DMS79 (cell line): ENCODE measurements at places on chromosomes 16 and 17.

DNA sequence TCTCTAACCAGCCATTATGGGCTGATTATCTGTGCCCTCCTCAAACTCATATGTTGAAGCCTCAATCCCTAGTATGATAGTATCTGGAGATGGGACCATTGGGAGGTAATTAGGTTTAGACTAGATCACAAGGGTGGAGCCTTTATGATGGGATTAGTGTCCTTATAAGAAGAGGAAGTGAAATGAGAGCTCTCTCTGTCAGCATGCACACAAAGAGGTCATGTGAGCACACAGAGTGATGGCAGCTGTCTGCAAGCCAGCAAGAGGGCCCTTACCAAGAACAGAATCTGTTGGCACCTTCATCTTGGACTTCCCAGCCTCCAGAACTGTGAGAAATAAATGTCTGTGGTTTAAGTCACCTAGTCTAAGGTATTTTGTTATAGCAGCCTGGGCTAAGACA is 101.9 kb downstream of the PCTP start:
- no peak for DNase-seq

DNA sequence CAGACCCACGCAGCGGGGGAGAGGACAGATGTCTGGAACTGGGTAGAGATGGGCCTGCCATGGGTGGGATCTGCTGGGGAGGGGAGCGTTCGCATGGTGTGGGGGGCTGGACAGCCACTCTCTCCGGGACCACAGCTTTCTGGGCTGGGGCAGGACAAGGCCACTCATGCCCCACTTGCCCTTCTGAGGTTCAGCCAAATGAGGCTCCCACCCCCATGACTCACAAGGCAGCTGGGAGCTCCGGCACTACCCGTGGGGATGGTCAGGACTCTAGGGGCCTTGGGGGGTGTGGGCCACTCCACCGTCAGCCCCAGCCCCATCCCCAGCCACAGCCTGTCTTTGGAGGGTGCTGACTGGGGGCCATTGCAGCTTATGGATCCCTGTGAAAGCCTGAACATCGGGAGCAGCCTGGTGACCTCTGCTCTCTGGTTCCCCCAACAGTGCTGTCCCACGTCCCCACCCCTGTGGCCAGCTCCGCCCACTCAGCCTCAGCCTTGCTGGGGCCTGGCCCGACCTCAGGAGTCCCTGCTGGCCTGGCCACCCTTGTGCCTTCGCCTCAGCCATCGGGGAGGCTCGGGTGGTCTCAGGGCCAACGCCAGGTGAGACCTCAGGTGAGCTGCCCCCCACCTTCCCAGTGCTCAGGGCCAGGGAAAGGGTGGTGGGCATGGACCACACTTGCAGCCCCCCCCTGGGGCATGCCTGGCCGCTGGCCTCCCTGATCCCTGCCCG is 4.7 kb upstream of the CDH15 start:
- DNase-seq: no peak

- no peak for DNase-seq
Measured at GRCh38 chr16:72764015-72764654, 283.8 kb downstream of the ZFHX3 start.

DNA sequence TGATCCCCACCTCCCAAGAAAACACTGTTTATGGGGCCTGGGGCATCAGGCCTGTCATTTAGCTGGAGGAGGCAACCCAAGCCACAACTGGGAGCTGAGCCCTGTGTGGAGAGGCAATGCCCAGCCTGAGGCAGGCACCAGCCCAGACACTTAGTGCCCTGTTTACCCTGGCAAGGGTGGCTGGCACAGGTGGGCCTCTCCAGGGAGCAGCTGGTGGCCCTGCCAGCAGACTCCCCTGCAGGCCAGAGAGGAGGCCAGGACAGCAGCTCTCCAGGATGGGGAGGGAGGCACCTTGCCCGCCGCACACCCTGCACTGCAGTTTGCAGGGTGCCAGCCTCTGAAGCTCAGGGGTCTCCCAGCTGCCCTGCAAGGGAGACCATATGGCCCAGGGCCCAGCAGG is 9.1 kb upstream of the TMEM92 start:
- no peak for DNase-seq

DNA sequence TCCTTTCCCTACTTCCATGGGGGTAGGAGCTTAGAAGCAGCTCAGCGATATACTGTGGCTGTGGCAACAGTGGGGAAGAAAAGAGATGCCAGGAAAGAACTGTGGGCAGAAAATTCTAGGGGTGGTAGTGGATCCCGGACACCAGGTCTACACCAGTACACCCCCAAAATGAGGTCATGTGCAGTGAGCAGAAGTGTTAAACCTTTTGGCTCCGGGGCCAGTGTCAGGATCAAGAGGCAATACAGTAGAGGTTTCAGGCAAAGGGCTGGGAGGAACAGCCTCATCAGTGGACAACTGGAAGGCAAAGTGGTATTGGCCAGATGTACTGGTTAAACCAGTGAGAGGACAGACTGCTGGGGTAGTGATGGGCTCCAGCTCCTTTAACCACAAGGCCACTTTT is 163.1 kb upstream of the CCL2 start:
- DNase-seq: no peak

GRCh38 chr16:56732366-56732765 is 2.4 kb downstream of the NUP93 start:
- DNase-seq: no peak

DNA sequence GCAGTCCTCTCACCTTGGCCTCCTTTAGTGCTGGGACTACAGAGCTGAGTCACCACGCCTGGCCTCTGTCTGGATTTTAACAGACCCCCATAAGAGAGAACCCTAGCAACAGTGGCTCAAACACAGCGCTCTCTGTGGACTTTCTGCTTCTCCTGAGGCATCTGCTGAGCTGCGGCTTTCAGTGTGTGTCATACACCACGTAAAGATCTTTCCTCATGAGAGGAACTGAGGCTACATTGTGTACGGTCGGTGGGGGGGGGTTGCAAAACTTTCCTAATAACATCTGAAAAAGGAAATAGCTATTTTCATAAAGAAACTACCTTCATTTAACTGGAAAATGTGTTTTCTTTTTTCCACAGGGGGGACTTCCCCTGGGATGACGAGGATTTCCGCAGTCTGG is 32.9 kb downstream of the DEF8 start:
- DNase-seq: no peak

DNA sequence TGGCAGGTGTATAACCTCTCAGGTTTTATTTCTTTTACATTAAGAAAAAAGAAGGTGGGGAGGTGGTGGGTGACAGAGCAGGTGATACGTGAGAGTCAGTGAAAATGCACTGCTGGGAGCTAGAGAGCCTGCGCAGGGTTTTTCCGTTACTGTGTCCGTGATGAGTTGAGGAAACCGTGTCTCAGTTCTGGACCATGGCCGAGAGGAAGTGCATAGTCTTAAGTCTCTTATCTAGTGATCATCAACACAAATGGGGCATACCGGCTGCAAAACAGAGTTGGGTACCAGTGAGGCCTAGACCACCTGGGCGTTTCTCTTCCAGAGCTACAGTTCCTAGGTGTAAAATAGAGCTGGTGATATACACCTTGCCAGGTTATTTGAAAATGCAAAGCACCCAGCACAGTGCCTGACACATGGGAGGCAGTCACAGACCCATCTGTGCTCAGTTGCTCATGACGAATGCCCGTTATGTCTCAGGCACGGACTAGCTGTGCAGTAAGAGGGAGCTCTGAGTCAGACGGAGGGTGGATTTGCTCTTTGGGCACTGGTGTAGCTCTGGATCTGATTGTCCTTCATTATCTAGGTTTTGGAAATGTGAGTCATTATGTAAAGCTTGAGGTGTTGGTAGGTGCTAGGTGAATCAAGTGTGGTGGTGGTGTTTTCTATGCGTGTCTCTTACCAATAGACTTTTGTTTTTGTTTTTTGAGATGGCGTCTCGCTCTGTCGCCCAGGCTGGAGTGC is 60.9 kb downstream of the RPTOR start:
- DNase-seq: no peak

DNA sequence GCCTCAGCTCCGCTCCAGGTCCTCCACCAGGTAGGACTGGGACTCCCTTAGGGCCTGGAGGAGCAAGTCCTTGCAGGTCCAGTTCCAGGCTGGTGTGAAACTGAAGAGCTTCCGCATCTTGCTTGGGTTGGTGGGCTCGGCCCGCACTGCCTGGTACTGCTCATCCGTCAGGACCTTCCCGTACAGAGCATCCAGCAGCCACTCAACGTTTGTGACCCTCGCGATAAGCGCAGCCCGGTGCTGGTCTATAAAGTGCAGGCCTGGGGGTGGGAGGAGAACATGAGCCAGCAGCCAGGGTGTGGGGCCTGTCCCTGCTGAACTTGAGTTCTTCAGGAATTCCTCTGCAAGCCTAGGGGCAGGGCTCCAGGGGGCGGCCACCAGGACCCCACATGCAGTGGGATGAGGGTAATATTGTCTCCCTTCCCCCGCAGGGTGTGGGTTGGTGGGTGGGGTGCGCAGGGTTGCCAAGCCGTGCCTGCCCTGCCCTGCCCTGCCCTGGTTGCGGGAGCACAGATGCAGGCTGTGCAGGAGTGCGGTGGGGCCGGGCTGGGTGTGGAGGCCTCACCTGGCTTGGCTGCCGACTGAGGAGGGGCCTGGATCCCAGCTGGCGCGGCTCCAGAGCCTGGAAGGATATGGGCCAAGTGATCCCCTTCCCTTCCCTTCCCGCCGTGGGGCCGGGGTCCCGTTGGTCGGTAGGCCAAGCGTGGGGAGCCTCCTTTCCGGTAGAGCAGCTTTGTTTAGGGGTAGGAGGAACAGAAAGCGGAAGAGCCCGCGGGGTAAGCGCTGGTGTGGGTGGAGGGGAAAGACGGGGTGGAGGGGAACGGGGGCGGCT is 762 bp downstream of the PYCARD start:
- no peak for DNase-seq

- no peak for DNase-seq
Measured at GRCh38 chr17:57366177-57366557, 109.8 kb downstream of the MSI2 start.

- peak; percentile 38 for DNase-seq
Measured at GRCh38 chr17:76709077-76709950, 1.5 kb downstream of the MXRA7 start.

- DNase-seq: no peak
Measured at GRCh38 chr16:88004391-88004790, 53.2 kb downstream of the BANP start.

DNA sequence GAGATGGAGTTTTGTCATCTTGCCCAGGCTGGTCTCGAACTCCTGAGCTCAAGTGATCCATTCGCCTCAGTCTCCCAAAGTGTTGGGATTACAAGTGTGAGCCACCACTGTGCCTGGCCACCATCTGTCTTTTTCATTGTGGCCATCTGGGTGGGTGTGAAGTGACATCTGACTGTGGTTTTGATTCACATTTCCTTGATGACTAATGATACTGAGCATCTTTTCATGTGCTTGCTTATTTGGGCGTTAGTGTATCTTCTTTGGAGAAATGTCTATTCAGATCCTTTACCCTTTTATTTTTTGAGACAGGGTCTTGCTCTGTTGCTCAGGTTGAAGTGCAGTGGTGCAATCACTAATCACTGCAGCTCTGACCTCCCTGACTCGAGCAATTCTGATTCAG is 53.9 kb upstream of the ERN1 start:
- no peak for DNase-seq

- no peak for DNase-seq
Measured at GRCh38 chr16:71769222-71769621, 39.4 kb downstream of the AP1G1 start.

GRCh38 chr16:87729266-87729954 is 36.4 kb downstream of the KLHDC4 start:
- DNase-seq: no peak

DNA sequence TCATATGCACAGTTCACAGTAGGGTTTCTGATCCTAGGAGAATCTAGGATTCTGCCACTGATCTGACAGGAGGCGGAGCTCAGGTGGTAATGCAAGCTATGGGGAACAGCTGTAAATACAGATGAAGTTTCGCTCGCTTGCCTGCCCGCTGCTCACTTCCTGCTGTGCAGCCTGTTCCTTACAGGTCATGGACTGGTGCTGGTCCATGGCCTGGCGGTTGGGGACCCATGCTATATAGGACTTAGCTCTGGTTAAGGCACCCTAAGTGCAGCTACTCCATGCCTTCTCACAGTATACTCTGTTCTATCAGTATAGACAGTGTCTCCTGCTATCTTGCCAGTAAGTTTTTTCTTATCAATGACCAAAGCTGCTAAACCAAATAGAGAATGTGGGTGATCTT is 2.4 kb downstream of the MPHOSPH6 start:
- no peak for DNase-seq

DNA sequence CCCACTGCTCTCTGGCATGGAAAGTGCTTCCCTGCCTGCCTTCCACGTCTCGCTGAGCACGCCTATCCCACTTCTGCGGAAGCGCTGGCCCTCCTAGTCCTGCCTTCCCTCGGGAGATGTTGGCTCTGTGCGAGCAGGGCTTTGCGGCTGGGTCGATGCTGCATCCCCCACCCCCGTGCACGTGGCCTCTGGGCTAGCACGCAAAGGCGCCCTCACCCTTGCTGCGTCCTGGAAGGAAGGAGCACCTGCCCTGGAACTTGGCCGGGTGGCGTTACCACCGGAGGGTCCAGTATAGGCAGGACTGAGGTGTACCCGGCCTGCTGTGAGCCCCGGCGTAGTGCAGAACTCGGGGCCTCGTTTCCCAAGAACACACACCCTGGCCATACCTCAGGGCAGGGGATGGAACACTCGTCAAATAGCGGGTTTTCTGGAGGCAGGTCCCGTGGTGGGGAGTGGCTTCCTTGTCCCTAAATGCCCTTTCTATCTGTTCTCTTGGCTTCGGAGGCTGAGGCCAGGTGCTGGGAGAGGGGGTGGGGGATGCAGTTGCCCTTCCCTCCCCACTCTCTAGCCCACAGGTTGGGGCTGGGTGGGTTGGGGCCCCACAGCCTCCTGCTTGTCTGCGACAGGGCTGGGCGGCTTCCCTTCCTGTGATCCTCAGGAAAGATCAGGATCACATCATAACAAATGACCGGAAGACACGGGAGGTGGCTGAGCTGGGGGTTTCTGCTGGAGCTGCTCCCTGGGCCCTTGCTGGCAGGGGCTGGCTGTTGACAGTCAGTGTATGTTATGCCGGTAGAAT is 17.4 kb downstream of the BAIAP2 start:
- no peak for DNase-seq

DNA sequence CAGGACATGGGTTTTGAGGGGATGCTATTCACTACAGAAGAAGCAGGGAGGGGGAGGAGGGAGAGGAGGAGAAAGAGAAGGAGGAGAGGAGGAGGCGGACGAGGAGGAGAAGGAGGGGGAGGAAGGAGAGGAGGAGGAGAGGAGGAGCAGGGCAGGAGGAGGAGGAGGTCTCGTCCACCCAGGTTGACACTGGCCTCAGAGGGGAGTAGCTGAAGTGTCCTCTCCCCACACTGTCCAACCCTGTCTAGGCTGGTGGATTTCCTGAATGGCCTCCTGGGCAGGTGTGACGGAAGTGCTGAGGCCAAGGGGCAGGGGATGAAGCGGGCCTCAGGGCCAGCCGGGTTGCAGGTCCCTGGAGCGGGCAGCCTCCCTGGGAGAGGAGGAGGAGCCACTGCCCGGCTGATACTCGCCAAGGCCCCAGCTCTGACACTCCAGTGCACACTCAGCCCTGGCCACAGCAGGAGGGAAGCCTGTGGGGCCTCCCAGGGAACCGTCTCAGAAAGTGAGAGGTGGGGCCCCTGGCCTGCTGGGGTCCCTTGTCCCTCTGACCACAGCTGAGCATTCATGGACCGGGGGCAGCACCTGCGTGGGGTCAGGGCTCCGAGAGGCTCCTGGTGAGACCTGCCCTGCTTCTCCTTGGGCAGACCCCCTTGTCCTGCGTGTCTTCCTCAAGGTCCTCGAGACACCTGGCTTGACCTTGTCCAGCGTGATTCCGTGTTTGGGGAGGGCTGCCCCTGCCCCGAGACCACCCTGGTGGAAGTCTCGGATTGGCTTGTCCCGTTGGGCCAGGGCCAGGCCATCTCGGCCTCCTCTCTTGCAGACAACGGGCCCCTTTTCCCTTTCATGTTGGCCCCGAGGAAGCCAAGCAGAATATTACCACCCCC is 200.6 kb upstream of the CIBAR2 start:
- DNase-seq: no peak
